ENCODE measurements at places on chromosomes 13 and 19. TPM values are rescaled to one million over a fixed set of nuclear protein-coding genes. Genes with fewer than 3 reads are reported as not detected.

Gene LRRC63
- total RNA-seq, result not detected

Gene ATP4A
- not detected for total RNA-seq

- DNase-seq, result no peak
Observed at GRCh38 chr19:275958-276646, 15.1 kb downstream of the PLPP2 start.

DNA sequence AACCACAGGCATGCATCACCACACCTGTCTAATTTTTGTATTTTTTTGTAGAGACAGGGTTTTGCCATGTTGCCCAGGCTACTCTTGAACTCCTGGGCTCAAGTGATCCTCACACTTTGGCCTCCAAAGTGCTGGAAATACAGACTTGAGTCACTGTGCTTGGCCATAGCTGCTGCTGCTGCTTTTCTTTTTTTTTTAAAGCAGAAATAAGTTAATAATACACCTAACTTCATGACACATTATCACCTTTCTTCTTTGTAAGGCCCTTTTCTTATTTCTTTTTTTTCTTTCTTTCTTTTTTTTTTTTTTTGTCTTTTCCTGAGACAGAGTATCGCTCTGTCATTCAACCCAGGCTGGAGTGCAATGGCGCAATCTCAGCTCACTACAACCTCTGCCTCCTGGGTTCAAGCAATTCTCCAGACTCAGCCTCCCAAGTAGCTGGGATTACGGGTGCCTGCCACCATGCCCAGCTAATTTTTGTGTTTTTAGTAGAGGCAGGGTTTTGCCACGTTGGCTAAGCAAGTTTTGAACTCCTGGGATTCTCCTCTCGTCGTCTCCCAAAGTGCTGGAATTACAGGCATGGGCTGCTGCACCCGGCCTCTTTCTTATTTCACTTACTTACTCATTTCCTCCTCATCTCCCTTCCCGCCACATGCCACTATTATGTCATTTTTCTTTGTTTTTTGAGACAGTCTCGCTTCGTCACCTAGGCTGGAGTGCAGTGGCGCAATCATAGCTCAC lies 8.7 kb downstream of the SHKBP1 start:
- DNase-seq, result no peak

DNA sequence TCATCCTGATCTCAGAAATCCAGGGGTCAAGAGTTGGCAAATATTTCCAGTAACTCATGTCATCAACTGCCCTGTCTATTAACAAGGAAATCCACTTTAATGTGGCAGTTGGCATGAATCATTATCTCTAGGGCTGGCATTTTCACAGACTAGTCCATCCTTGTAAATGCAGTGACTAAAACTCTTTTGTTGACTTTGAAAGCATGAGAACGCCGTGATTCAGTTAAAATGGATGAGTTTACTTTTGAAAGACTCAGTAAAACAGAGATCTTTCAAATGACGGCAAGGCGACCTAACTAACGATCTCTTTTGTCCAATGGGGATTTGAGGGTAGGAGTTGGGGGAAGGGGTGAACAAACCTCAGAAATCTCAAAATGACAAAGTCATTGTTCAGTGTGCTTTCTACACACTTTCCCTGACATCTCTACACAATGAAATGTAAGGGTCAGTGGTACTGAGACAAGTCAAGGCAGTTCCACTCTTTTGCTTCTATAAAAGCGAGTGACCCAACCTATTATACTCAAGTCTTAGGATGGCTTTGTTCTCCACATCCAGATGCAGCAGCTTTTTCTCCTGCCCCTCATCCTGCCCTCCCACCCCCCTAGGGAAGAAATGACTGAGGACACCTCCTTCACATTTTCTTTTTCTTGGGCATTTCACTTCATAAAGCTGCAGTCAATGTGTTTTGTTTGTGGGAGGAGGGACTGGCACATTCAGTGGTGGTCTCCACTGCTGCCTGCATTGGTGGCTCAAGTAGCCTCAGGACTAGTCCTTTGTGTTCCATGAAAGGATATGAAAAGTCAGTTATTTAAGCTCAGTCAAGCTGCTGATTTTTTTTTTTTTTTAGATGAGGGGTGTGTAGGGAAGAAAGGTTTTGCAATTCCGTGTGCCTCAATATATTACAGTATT lies 200.5 kb downstream of the ABCC4 start:
- DNase-seq, result no peak

GRCh38 chr19:48171710-48172109 lies 1.2 kb downstream of the ZSWIM9 start:
- no peak for DNase-seq

GRCh38 chr13:113860051-113860664 lies 3.7 kb downstream of the GAS6 start:
- DNase-seq, result no peak

GRCh38 chr19:17703824-17704463 lies 15.3 kb upstream of the MAP1S start:
- DNase-seq, result no peak

- DNase-seq, result no peak
Observed at GRCh38 chr19:16897856-16898161, 9.0 kb downstream of the F2RL3 start.

DNA sequence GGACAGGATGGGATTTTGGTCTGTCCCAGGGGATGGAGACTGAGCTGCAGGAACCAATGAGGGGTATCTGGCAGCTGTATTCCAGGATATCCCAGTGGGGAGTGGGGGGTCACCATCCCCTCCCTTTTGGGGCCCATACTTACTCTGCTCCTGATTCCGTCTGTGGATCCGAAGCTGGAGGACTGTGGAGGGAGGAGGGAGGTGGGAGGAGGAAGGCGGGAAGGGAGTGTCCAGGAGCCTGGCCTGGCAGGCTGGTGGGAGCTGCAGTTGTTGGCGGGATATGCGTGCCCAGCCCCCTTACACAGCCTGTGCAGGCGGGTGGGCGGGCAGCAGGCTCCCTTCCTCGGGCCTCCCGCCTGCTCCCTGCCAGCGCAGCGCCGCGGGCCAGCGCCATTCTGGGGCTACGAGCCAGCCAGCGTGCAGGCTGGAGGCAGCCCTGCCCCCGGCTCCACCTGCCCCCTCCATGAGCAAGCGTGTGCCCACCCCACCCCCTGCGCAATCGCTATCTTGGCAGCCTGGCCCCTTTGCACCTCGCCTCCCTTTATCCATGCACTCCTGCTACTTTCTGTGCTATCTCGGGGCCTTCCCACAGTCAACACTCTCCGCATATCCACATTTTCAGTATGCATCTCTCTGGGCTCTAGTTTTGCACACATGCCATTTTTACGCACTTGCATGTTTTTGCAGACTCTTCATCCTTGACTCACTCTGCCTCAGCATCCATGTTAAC lies 2.8 kb downstream of the MAMSTR start:
- no peak for DNase-seq

All from esophagus muscularis mucosa (tissue), 4 donors.